H7 (cell line): ENCODE measurements at places on chromosomes 16 and 17.

DNA sequence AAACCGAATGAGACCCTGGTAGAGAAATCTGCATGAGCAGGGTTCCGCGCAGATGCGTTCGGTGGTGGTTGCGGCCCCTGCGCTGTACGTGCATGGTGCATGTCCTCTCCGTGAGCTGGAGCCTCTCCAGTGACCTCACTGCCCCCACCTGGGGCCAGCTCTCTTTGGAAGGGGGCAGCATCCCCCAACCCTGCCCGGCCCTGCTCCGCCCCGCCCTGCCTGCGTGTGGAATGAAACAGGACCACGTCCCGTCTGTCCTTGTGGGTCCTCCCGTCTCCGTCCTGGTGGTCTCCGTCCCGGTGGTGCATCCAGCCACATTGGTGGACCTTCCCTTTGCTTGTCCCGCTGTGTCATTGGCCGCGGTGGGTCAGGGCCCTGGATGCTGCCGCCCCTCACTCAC lies 84.9 kb downstream of the AMFR start:
- DNase-seq: no peak

GRCh38 chr17:81512562-81513371 lies at the start of gene ACTG1:
Gene ACTG1, minus strand, starts transcription at chr17:81512799. Its CDS starts 445 bp downstream, at chr17:81512354.
- peak; percentile 99 for DNase-seq

- DNase-seq: peak; percentile 83
These were observed 30.0 kb downstream of the SOX9 start for GRCh38 chr17:72150632-72151460.

GRCh38 chr16:48381201-48381600 lies 4.0 kb downstream of the SIAH1 start:
- DNase-seq: no peak

DNA sequence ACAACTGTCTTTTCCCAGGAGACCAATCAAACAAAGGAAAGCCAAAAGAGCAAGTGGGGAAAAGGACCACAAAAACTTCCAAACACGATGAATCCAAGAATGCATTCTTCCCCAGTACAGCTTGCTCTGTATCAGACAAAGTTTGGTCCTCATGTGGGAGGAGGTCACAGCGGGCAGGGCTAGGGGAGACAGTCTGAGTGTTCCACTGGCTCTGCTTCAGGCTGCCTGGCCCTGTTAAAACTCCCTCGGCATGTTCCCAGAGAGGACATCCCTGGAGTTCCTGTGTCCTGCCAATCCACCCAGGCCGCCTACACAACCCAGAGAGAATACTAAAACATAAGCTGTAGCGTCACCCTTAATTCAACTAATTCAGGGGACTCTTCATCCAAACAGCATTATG lies 415.1 kb upstream of the DYNLRB2 start:
- DNase-seq: no peak

- DNase-seq: no peak
These were observed 2.7 kb downstream of the HBQ1 start for GRCh38 chr16:183005-183404.

DNA sequence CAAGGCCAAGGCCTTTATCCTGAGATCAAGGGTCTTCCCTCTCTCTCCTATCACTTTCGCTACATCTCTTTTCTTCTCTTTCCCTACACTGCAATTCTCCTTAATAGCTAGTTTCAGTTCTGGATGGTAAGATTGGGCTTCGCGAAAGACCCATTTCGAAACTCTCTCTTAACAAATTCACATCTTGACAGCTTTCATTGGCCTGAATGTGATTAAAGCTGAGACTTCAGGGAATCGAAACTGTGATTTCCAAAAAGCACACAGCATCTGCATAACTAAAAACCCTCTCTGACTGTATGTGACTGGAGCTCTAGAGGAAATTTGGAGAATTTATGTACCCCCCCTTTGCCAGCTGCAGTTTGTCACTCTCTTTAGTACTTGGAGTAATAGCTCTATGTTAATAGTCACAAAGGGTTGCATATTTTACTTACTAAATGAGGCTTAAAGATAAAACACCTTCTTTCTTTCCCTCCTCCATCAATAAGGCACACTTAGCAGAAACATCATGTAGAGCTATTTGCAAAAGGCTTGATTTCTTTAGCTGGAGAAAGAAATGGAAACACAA lies 105.3 kb upstream of the FAM20A start:
- no peak for DNase-seq

- DNase-seq: peak; percentile 13
These were observed 165.8 kb downstream of the CHD9 start for GRCh38 chr16:53220585-53220984.

GRCh38 chr16:20911361-20911760 lies 10.8 kb downstream of the LYRM1 start:
- no peak for DNase-seq

DNA sequence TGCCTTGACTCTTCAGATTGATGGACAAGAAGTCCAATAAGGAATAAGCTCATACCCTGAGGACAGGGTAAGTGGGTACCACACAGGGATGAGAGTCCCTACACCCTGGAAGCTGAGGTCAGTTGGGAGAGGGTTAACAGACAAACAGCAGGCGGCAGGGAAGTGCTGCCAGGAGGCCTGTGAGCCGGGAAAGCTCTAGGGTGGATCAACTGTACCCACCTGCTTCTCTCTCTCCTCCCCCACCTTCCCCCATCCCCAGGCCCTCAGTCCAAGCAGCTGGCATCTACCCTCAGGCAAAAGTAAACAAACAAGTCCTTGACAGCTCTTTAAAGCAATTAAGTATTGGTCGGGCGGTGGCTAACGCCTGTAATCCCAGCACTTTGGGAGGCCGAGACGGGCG lies 20.7 kb upstream of the MYLK3 start:
- no peak for DNase-seq

DNA sequence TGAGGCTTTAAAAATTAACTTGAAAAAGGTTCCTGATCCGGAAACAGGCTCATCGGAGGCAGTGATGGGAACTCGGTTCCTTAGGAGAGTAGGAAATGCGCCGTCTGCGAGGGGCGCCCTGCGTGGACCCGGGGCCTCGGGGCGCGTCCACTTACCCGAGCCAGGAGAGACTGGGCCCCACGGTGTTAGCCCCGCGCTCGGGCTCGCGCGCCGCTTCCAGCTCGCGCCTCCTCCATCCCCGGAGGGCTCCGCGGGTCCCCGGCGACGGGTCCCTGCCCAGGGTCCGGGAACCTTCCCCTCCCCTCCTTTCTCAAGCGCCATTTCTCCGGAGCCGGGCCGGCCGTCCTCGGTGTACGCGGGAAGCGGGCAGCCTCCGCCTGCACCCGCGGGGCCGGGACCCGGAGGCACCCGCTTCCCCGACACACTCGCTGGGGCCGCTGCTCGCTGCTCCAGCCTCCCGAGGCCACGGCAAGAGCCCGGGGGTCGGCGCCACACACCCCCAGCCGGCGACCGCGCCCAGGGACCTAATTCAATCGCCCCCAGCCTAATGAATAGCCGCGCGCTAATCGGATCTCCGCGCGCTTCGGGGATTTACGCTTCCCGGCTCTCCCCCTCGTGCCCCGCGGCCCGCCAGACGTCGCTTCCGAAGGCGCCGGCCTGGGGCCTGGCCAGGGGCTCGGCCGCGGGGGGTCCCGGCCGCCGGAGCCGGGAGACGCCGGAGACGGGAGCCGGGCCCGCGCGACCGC lies 2.2 kb upstream of the BAHCC1 start:
- peak; percentile 89 for DNase-seq

- no peak for DNase-seq
These were observed 32.8 kb downstream of the DHX38 start for GRCh38 chr16:72126429-72126765.

GRCh38 chr17:50693036-50693682 lies 14.6 kb downstream of the ANKRD40 start:
- DNase-seq: no peak

DNA sequence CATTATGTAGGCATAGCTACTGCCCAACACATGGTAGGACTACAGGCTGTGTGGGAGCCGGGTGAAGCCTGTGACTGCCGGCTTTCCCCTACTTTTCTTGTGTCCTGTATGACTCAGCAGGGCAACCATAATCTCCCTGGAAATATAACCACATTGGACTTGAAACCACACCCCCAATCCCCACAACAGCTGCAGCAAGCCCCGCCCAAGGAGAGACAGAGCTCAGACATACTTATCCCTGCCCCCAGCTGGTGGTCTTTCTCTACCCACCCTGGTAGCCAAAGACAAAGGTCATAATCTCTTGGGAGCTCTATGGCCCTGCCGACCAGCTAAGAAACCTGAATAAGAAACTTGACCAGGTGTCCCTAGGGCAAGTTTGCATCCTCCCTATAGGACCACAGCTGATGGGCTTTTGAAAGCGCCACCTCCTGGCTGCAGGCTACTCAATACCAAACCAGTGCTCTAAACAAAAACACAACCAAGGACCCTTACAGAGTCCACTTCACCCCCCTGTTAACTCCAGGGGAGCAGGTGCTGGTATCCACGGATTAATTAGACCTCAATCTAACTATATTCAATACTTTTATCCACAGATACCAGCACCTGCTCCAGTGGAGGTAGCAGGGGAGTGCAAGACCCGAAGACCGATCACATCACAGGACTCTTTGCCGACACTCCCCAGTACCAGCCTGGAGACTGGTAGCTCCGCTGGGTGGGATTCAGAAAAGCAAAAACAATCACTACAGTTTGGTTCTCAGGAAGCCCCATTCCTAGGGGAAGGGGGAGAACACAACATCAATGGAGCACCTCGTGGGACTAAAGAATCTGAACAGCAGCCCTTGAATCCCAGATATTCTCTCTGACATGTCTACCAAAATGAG lies 91.2 kb downstream of the IRX5 start:
- peak; percentile 51 for DNase-seq

- DNase-seq: peak; percentile 88
These were observed 27.8 kb downstream of the AXIN1 start for GRCh38 chr16:324451-325334.

DNA sequence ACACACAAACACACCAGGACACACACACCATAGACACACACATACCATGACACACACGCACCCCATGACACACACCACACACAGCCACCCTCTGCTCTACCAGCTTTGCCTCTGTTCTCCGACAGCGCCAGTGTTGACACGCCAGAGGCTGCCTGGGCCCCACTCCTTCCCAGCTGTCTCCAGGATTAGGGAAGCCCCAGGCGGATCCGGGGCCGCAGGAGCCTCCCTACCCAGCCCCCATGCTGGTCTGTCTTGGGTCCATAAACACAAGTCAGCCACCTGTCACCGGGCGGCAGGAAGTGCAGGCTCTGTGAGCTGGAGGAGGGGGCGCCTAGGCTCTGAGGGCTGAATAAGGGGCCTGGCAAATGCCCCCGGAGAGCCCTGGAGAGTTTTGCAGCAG lies 10.5 kb downstream of the TBC1D16 start:
- DNase-seq: peak; percentile 87

- DNase-seq: peak; percentile 31
These were observed 996 bp downstream of the SUMO2 start for GRCh38 chr17:75181608-75182318.

DNA sequence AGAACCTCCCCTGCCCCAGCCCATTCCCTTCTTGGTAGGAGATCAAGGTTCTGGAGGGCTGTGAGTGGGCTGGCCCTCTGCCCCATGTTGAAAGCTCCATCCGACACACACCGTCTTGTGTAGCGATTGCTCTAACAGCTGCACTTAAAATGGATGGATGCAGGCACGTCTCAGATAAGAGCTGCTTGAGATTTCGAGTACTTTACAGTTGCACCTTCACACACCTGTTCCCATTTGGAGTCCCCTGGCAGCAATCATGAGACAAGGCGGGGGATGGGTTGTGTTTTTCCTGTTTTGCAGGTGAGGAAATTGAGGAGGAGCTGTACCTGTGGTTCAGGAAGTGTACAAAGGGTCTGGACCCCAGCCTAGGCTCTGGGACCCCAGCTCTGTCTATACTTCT lies 25.6 kb upstream of the TAC4 start:
- no peak for DNase-seq

- no peak for DNase-seq
These were observed 92.4 kb upstream of the HS3ST2 start for GRCh38 chr16:22721511-22722100.

DNA sequence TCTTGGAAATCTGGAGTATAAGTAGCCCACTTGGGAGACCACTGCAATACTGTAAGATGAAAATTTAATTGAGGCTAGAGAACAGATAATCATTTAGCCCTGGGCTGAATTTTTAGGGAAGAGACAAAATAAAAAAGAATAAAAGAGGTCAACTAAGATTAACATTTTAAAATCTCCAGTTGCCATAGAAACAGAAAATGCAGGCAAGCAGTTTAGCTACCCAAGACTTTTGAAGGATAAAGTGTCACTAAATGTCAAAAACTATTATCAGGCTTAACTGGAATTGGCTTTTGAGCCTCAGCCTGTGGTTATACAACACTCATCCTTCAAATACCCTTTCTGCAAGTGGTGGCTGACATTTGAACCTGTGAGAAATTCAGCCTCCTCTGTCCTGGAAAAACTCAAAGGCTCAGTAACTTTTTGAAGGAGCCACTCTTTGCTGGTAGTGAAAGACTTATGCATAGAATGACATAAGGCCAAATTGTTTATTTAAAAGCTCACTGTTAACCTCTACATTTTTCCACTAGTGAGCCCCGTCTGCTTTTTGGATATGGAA lies 220.7 kb upstream of the KCNJ16 start:
- no peak for DNase-seq

- DNase-seq: no peak
These were observed 3.8 kb upstream of the SLC47A2 start for GRCh38 chr17:19720210-19720475.

GRCh38 chr17:4777969-4778760 lies 6.5 kb downstream of the TM4SF5 start:
- no peak for DNase-seq

GRCh38 chr17:74163271-74163821 lies 40.1 kb upstream of the RPL38 start:
- DNase-seq: no peak

DNA sequence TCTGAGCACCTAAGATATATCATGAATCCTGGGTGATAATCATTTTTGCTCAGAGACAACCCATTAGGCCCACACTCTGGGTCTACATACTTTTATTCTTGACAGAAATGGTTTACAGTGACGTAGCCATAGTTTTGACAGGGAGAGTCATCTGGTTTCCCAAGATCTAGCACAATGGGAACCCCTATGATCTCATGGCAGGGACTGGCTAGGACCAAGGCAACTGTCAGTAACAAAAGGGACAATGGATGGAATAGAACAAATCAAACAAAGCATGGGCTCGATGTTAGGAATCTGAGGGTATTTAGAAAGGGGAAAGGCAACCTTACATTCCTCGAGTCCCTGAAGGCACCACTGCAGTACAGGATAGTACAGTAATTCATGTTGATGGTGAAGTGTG lies 20.5 kb downstream of the CFAP97D1 start:
- DNase-seq: no peak

GRCh38 chr17:31499771-31500554 lies 108.5 kb downstream of the RAB11FIP4 start:
- DNase-seq: peak; percentile 65

- no peak for DNase-seq
These were observed 380.6 kb downstream of the RBFOX1 start for GRCh38 chr16:7713244-7713643.
